ENCODE measurements at places on chromosomes 2 and 18.

GRCh38 chr2:67760995-67761394, 301.8 kb downstream of the C1D start:
- no peak for DNase-seq

- DNase-seq, result no peak
These were observed 102.7 kb downstream of the CSRNP3 start for GRCh38 chr2:165572151-165572550.

- DNase-seq, result no peak
These were observed 63.2 kb downstream of the LYPD6 start for GRCh38 chr2:149393614-149394013.

DNA sequence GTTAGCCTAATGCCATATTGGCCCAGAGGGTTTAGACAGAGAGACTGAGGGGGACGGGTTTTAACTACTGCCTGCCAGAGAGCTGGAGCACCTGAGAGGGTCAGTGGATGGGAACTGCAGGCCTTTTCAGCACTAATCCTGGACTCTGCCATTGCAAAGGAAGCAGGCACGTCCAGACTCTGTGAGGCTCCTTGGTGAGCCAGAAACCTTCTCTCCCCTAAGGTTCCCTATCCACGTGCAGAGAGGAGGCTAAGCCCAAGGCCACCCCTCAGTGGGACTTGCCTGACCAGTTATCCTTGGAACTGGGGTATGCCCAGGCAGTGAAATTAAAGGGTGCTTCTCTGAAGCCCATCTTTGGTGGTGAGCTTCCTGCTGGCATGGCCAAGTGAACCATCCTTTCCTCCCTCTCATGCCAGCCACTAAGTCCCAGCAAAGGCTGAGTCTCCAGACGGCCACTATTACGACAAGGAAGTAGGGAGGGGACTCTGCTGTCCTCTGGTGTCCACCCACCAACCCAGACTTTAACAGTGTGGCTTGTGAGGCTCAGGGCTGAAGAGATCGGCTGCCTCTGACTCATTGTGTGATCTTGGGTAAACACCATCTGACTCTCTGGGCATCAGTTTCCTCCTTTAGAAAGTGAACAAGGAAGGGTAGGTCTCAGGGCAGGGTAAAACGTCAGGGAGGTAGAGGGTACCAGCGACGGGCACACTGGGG, 3.9 kb upstream of the MLPH start:
- DNase-seq, result no peak

DNA sequence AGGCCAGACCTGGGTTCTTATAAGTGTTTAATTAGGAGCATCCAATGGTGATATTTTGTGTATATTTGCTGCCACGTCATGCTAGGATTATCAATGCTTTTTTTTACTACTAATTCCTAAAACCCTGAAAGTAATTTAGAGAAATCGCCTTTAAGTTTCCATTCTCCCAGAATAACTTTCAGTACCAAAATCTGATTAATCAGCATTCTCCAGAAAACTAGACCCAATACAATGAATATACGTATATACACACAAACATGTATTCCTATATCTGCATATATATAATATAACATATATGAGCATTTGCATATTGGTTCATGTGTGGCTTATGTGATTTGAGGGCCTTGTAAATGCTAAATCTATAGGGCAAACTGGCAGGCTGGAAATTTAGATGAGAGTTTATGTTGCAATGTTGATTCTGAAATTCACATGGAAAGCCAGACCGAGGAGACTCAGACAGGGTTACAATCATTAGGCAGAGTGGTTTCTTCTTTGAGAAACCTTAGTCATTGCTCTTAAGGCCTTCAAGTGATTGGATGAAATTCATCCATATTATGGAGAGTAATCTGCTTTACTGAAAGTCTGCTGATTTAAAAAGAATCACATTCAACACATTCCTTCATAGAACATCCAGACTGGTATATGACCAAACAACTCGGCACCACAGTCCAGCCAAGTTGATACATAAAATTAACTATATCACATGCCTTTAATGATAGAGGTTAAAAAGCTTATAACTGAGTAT, 65.9 kb upstream of the RGPD4 start:
- no peak for DNase-seq

GRCh38 chr2:231900972-231901371, 25.2 kb downstream of the NPPC start:
- no peak for DNase-seq

- DNase-seq, result no peak
These were observed 26.8 kb downstream of the DGKD start for GRCh38 chr2:233380995-233381637.
